H9 (cell line): ENCODE measurements at places on chromosomes 7 and 10. TPM values are rescaled to one million over a fixed set of nuclear protein-coding genes. Genes with fewer than 3 reads are reported as not detected.

GRCh38 chr10:117496616-117497028 is 45.9 kb upstream of the EMX2 start:
- peak; percentile 83 for DNase-seq

LRGUK gene
- 1.5 and 1.8 TPM in 2 replicates for total RNA-seq

ARHGEF35 gene
- 18.6 and 19.2 TPM in 2 replicates for total RNA-seq

DNA sequence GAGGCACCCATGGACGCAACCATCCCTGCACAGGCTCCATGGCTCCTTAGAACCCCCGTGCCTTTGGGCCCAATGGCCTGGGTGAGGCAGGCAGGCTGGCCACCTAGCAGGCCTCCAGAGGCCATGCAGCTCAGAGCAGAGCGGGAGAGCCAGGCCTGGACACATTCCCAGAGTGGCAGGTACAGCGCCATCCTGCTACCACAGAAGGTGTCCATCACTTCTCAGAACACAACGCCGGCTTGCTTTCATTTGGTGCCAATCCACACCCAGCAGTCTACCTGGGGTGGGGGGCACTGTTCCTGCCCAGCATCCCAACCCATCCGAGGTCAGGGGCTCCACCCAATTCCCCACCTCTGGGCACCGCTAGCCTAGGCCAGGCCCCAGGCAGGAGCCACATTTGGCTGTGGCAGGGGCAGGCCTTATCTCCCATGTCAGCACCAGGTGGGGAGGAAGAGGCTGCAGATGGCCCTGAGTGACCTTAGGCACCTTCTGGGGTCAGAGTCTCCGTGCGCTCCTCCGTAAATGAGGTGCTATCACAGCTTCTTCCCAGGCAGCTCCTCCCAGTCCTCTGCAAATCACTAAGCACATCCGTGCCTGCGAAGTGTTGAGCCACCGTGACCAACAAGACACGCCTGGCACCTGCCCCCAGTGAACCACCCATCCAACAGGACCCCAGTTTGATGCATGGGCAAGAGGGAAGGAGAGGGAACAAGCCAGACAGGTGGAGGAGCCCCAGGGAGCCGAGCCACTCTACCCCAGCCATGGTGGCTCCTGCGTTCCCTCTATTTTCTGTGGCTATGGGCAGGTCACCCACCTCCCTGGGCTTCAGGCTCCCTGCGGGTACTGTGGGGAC is 14.2 kb downstream of the KCNH2 start:
- DNase-seq, result no peak

- DNase-seq, result no peak
Measured at GRCh38 chr7:147904219-147904576, 686.4 kb upstream of the C7orf33 start.

DNA sequence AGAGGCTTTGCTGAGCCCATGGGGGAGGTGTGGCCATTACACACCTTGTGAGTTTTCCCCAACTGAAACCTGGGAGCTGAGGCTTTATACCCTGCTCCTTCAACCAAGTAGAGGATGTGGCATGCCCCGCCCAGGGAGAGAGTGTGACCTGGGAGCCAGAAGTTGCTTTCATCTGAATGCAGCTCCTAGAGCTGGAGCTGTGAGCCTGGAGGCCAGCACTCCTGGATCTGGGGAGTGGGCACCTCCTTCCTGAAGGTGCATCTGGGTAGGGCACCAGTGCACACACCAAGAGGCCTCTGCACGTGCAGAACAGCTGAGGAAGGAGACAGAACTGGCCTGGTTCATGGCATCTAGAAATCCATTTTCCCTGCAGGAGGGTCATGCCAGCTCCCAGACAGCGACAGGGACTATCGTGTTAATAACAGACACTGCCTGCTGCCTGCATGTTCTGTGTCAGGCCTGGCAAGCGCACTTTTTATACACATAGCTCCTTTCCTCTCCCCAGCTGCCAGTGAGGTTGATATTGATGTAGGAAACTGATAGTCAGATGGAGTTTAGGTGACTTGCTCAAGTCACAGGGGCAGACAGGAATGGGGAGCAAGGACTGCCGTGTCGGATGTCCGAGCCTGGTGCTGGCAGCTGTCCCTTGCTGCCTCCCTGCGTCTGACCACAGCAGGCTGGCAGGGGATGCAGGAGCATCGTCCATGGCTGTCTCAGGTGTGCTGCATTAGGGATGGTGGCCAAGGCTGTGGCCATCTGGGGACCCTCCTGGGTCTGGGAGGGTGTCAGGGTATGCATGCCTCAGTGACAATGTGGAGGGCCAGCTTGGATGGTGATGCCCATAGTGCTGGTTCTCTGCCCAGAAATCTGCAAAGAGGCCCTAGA is 189.9 kb upstream of the CXCL12 start:
- no peak for DNase-seq

DNA sequence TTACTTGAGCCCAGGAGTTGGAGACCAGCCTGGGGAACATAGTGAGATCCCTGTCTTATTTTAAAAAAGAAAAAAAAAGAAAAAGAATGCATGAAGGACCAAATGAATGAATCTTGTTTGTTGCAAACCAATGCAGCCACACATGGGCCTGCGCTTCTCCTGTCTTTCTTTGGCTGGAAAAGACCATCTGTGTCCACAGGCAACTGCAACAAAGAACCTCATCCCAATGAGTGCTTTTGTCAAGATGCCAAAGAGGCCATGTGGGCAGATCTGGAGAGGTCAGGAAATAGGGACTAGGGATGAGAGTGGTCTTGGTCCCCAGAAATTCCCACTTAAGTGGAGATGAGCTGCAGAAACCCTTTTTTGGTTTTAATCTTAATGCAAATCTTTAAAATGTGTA is 49.8 kb upstream of the DUSP5 start:
- DNase-seq, result no peak

GRCh38 chr7:26090927-26091519 is 61.0 kb upstream of the NFE2L3 start:
- DNase-seq, result no peak

DNA sequence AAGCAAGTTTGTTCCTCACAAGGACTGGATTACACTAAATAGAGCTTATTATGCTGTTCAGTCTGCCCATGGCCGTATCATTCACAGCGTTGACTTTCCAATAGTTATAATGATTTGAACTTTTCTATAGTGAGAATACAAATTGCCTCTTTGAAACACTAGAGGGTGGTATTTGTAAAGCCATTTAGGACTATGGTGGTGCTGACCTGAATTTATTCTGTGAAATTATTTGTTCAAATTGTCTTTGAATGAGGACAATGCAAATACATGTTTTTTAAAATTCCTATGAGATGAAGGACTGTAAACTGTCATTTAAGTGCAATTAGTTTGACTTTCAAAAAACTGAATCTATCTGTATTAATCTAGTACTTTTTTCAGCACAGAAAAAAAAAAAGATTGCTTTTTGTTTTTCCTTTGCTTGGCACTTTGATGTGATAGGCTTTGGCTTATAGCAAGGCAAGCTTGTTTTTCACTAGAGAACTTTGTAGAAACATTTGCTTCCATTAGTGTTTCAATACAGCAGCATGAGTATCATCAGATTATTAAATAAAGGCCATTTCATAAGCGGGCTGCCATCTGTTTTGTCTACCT is 122.7 kb upstream of the TMEM229A start:
- no peak for DNase-seq

- no peak for DNase-seq
Measured at GRCh38 chr10:80203835-80204676, 1.3 kb downstream of the ANXA11 start.
